ENCODE measurements at places on chromosomes 7 and 10.

GRCh38 chr10:6635784-6636183 lies 55.7 kb upstream of the PRKCQ start:
- DNase-seq: no peak

DNA sequence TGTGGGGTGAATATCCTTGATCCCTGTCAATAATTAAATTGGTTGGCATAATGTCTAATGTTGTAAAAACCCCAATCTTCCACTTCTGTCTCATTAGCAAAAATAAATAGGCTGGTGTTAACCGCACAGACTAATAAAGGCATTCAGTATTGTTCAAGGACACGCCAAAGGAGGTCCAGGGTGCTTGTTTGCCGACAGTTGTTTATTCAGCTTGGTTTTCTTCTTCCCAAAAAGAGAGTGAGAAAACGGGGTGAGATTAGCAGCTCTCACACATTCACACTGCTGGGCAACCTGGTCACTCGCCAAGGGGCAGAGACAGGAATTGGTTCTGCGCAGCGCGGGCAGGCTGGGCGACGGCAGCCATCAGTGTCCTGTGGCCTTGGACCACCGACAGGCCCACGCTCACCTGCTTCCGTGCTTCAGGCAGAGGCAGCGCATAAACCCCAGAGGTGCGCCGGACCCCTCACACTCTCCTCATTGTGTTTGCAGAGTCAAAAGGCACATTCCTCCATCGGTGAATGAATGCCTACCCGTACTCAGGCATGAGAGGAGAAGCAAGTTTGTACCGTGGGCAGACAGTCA lies 26.2 kb upstream of the LMBR1 start:
- DNase-seq: no peak

DNA sequence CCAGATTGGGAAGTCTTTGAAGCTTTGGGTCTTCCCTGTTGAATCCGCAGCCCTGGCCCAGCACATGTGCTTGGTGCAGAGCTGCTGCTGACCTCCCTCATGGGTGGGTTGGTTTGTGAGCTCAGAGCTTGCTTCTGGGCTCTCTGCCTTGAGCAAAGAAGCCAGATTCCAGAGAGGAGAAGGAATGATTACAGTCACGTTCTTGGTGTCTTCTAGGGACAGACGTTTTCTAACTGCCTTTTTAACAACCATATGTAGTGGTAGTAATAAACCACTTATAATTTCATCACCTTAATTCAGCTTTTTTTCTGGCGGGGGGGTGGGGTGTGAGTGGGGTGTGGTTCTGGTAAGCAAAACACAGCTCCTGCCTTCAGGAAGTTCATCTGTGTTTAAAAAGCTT lies 39.5 kb downstream of the LRMDA start:
- DNase-seq: no peak

- DNase-seq: no peak
These were observed 3.5 kb upstream of the ZNF282 start for GRCh38 chr7:149191851-149192250.
